ENCODE measurements at places on chromosomes 4 and X. TPM values are rescaled to one million over a fixed set of nuclear protein-coding genes. Genes with fewer than 3 reads are reported as not detected.

The CTAG2 gene
- 8.5 TPM for polyA plus RNA-seq

The MMRN1 gene
- polyA plus RNA-seq, result 4.5 TPM

The MAGEA12 gene
- polyA plus RNA-seq, result not detected

The ATP2B3 gene
- polyA plus RNA-seq, result 0.02 TPM

The PAGE5 gene
- not detected for polyA plus RNA-seq

The BEX5 gene
- 0.90 TPM for polyA plus RNA-seq

The UGT2B7 gene
- 8.0 TPM for polyA plus RNA-seq

The GLRA2 gene
- polyA plus RNA-seq, result not detected

The CFAP99 gene
- 0.09 TPM for polyA plus RNA-seq

The STBD1 gene
- polyA plus RNA-seq, result 17.5 TPM

The BTK gene
- 1.1 TPM for polyA plus RNA-seq

The NEUROG2 gene
- not detected for polyA plus RNA-seq

The FAM184B gene
- polyA plus RNA-seq, result 0.03 TPM

The UBQLN2 gene
- polyA plus RNA-seq, result 4.9 TPM

The ADH6 gene
- 0.15 TPM for polyA plus RNA-seq

Data from adipose tissue (tissue), 3 donors.